Psoas muscle (tissue), 8 donors: ENCODE measurements at places on chromosomes 7 and 10.

GRCh38 chr7:13908667-13909397 lies 80.6 kb downstream of the ETV1 start:
- H3K36me3 ChIP-seq: no peaks in the 10 kb centered on the region
- H3K4me3 ChIP-seq: no peak overlapping the region
- no peak overlapping the region for H3K27ac ChIP-seq
- no peak for DNase-seq
- no peaks in the 10 kb centered on the region for H3K27me3 ChIP-seq

DNA sequence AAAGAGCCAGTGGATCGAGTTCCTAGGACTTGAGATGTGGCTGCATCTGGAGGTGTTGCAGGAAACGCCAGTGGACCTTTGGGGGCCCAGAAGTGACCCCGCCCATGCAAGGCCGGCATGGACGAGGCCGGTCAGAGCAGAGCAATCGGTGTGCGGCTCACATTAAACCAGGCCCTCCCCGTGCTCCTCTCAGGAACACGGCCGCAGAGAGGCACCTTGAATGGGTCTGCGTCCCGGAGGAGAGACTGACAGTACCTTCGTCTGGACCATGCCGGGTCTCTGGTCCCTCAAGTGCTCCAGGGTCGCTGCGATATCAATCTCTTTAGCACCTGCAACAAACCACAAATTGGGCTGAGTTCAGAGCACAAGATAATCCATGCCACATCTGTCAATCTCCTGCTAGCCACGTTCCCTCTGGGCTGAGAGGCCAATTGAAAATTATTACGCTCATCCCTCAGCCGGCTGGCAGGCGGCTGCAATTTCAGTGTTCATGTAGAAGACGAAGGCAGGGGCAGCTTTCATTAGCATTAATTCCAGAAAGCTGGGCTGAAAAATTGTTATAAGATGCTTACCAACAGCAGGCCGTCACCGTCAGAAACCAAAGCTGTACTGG lies 212.0 kb downstream of the DNAJB6 start:
- H3K27ac ChIP-seq: no peak overlapping the region
- no peak overlapping the region for H3K4me3 ChIP-seq
- no peaks in the 10 kb centered on the region for H3K27me3 ChIP-seq
- DNase-seq: no peak
- no peaks in the 10 kb centered on the region for H3K36me3 ChIP-seq

- H3K4me1 ChIP-seq: no peaks in the 10 kb centered on the region
- H3K4me3 ChIP-seq: no peak overlapping the region
- no peaks in the 10 kb centered on the region for H3K36me3 ChIP-seq
- H3K27ac ChIP-seq: no peak overlapping the region
- no peak for DNase-seq
- H3K27me3 ChIP-seq: no peaks in the 10 kb centered on the region
Observed at GRCh38 chr7:84249656-84250055, 55.1 kb upstream of the SEMA3A start.

GRCh38 chr7:92755680-92756079 lies 80.7 kb downstream of the CDK6 start:
- no peak for DNase-seq
- H3K4me3 ChIP-seq: no peak overlapping the region
- no peak overlapping the region for H3K27ac ChIP-seq
- no peaks in the 10 kb centered on the region for H3K4me1 ChIP-seq
- no peaks in the 10 kb centered on the region for H3K27me3 ChIP-seq
